ENCODE measurements at places on chromosomes 2 and 18.

- DNase-seq: no peak
Observed at GRCh38 chr2:9118383-9118960, 88.1 kb upstream of the ASAP2 start.

DNA sequence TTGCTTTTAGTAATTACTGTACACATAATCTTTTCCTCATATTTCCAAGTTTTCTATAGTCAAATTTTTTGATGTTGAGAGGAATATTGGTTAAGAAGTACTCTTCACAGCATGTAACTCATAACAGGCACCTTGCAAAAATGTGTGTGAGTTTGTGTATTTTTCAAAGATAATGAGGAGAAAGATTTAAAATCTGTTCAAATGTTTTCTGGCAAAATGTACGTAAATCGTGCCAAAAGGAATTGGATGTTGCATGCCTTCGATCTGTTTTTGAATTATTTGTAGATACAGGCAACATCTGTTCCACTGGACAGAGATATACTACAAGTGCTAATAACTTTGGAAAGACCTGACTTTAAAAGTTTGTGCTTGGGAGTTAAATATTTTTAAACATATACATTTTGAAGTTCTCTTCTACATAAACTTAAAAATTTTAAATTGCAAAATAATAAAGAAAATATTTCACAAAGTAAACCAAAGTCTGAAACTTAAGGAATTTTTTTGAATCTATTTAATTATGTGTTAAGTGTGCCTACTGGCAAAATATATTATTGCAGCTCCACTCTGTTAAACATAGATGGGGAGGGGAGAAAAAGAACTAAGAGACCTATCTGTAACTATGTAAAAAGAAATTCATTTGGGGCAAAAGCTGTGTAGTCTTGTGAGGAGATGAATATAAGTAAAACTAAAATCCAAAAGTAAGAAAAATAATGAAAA, 133.5 kb upstream of the UBE2E3 start:
- no peak for DNase-seq

GRCh38 chr2:60973705-60974104, 43.8 kb upstream of the PEX13 start:
- no peak for DNase-seq

DNA sequence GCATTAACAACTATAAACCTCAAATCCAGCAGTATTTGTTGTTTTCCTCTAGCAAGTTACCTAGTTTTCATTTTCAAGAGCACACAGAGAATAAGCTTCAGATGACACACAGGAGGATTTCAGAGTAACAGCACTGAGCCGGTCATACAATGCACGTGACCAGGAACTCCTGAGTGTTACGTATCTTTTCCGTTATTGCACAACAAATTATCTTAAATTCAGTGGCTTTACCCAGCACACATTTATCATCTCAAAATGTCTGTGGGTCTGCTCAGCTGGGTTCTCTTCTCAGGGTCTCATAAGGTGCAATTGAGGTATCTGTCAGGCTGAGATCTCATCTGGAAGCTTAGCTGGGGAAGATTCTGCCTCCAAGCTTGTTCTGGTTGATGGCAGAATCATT, 379.5 kb upstream of the KLHL29 start:
- no peak for DNase-seq

GRCh38 chr2:168424112-168424951, 31.7 kb upstream of the CERS6 start:
- no peak for DNase-seq

Data from HCT116 (cell line).